ENCODE measurements at places on chromosomes 1 and 21.

GRCh38 chr1:219120624-219121544 lies 52.8 kb upstream of the LYPLAL1 start:
- DNase-seq, result no peak

- peak; percentile 62 for DNase-seq
Measured at GRCh38 chr1:172708452-172708851, 49.5 kb downstream of the FASLG start.

- DNase-seq, result no peak
Measured at GRCh38 chr1:62953633-62954032, 169.7 kb downstream of the ATG4C start.

DNA sequence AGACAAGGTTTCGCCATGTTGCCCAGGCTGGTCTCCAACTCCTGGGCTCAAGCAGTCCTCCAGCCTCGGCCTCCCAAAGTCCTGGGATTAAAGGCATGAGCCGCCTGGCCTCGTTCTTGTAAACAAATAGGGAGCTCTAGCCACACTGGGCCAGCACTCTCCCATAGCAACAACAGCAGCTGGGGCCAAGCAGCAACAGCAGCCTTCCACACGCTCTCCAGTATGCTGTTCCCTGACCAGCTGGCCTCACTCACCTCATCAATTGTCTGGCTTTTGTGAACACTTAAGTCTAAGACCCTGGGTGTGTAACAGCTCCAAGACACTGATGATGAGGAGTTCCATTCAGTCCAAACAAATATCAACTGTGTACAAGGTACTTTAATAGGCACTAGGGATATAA lies 16.9 kb upstream of the GLIS1 start:
- DNase-seq, result no peak

DNA sequence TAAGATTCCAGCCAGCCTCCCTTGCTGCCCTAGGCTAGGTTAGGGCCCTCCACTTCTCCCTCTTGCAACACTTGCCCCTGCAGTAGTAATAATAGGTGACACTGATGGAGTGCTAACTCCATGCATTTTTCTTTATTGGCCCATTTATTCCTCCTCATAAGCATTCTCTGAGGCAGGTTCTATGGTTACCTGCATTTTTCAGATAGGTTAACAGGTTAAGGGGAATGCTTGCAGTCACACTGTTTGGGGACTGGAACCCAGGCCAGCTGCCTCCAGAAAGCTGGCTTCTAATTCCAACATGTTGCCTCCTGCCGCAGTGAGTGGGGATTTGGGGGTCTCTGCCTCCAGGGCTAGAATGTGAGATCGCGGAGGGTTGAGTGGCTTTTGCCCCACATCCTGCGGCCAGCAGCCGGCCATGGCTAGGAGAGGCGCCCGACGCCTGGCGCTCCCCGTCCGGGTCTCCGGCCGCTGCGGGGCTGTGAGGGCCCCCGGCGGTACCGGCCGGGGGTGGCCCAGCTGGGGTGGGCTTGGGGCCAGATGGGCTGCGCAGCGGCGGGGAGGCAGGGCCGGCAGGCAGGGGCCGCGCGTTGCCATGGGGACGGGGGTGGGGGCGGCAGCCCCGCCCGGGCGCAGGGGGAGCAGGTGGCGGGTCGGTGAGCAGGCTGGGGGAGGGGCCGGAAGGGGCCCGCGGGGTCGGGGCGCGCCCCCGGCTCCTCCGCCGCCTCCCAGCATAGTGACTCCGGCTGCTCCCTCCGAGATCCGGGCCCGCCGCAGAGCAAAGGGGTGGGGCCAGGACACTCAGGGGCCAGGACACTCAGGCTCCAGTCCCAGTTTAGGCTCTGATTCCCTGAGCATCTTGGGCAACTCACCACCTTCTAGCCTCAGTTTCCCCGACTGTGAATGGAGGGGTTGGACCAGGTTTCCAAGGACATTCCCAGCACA lies 68.4 kb upstream of the SSBP3 start:
- peak; percentile 49 for DNase-seq

DNA sequence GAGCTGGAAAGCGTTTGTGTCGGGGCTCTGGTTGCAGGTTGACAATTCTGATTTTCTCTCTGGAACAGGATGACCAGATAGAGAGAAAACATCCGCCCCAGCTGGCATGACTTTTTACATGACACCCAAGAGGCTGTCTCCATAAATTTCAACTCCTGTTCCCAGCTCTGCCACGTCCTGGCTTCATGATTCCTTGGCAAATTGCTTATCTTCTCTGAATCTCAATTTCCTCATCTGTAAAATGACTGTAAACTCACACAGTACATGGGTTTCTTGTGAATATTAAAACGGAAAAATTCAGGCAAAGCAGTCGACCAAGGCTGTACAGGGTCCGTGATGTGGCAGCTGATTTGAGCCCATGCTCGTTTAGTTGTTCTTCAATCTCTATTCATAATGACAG lies 572.7 kb downstream of the AJAP1 start:
- no peak for DNase-seq

DNA sequence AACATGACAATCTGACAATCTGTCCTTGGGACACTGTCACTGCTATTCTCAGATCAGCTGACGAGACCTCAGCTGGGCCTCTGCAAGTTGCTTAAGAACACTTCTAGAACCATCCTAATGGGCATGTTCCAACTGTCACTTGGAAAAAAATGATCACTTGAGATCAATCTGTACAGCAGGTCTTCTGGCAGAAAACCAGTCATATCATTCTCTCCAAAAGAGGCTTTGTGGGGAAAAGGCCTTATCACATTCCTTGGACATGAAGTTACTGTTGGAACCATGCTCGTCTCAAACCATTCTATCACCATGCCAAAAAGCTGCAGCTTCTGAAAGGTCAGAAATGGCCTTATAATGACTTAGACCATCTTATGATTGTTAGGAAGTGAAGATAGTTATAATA lies 744.2 kb downstream of the USP25 start:
- DNase-seq, result no peak

DNA sequence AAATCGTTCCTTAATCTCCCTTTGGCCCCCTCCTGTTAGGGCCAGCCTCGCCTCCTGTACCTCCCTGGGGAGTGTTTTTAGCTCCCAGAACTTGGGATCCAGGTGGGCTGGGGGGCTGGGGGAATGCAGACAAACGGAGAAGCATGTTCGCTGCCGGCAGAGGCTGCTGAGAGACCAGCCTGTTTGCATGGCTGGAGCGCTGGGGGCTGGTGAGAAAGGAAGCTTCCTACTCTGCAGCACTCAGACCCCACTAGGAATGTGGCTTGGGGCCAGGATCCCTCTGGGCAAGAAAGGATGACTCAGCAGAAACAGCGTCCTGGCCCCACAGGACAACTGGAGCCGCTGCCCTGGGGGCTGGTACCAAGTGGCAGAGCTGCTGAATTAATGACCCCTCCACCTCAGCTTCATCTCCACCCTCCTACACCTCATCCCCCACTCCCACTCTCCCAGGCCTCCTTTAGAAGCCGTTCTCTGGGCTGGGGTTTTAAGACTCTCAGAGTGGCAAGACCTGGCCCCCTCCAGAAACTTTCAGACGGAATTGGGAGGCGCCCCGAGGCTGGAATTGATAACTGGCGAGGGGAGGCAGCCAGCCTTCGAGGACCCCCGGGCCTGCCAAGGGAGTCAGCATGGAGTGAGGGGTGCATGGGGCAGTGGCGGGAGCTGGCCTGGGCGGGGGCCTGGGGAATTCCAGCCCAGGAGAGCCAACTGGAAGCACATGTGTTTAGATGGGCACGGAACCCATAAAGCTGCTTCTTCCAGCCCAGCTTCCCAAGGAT lies 28.5 kb upstream of the EPS8L3 start:
- no peak for DNase-seq

GRCh38 chr1:57696904-57697303 lies 273.0 kb upstream of the DAB1 start:
- DNase-seq, result no peak

DNA sequence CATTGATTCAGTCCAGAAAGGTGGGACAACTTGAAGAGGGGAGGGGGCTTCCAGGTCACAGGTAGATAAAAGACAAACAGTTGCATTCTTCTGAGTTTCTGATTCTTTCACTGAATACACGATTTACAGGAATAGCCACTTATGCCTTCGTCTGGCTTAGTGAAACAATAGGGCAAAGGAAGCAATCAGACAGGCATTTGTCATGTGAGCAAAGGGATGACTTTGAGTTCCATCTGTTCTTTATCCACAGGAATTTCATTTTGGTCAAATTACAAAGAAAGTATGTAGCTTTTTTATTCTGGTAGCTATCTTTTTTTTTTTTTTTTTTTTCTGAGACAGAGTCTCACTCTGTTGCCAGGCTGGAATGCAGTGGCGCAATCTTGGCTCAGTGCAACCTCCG lies 202.5 kb downstream of the TTLL7 start:
- no peak for DNase-seq

DNA sequence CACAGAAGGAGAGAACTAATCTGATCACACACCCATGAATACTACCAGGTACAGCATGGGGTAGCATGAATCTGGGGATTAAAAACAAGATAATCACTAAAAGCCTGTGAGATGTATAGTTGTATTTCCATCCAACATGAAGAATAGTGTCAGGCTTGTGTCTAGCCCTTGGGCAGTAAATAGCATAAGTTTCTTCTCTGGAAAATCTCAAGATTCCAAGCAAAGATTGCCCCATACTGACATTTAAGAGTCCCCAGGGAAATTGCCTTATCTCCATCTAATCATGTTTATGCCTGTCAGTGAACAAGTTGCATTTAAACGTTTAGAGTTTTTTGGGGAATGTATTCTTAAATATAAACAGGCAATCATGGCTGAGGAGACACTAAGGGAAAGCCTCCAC lies 109.2 kb upstream of the SERTAD4 start:
- no peak for DNase-seq

GRCh38 chr21:45418301-45419071 lies 13.5 kb downstream of the COL18A1 start:
- no peak for DNase-seq

DNA sequence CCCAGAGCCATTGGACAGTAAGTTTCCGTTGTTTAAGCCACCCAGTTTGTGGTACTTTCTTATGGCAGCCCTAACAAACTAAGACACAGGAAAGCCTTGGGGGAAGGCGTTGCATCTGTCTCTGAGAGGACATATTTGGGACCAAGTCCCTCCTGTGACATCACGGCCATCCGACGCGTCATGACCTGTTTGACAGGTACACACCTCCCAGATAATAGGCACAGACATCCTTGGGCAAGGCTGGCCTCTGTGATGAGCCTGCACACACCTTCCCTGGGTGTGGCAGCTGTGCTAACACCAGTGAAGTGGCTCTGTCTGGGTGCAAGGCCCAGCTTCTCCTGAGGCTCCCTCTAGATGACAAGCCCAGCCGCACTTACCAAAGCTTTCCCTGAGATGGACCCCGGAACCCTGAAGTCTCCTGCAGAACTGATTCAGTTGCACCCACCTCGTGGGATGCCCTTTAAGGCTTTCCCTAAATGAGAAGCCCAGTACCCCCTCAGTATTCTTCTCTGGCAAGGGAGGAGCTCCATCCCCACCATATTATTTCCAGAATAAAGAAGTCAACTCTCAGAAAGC lies 136.5 kb downstream of the ZSCAN20 start:
- DNase-seq, result no peak

- no peak for DNase-seq
Measured at GRCh38 chr1:220526294-220526693, 1.6 kb upstream of the MARK1 start.

- DNase-seq, result no peak
Measured at GRCh38 chr1:143610196-143610595, 361.6 kb downstream of the FAM72C start.

- DNase-seq, result no peak
Measured at GRCh38 chr1:38528623-38529022, 330.9 kb downstream of the RRAGC start.

DNA sequence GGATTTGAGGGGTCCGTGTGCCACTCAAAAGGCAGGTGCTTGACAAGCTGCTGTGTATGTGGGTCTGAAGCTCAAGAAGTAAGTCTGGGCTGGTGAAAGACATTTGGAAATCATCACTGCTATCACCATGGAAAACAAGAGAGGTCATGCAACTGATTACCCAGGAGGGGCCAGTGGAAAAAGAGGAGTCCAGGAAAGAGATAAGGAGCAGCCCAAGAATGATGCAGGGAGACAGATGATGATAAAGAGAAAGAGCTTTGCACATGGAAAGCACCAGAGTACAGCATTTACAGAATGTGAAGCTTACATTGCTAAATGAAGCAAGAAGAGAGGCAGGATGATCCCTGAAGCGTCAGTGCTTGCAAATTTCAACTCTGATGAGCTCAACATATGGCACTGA lies 203.2 kb downstream of the SETD4 start:
- no peak for DNase-seq

DNA sequence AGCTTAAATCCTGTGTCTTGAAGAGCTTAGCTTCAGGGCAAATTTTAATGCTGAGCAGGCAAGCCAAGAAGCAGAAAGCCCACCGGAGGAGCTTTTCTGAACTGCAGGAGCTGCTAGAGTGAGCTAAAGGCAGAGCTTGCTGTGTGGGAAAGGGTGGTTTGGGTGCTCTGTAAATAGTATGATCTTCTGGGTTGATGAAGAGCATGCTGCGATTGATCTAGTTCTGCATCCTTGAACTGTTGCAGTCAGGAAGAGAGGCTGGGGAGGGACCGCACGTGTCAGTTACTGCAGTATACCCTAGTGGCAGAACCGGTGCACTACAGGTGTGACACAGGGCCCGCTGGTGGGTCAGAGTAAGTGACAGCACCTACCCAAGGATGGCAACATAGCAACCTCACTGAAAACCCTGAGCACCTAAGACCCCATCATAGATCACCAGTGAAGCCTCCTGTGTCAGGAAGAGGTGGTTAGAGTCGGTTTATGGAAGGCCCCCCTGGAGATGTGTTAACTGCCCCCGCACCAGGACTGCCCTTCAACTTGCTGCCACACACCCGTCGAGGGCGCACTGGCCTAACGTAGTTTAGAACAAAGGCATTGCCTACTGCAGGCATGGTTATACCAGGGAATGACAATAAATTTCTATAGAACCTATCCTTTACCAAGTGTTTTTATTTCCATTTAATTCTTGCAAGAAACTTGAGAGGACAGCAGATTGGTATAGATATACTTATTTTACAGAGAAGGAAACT lies 146.0 kb upstream of the KIAA0040 start:
- DNase-seq, result peak; percentile 49

DNA sequence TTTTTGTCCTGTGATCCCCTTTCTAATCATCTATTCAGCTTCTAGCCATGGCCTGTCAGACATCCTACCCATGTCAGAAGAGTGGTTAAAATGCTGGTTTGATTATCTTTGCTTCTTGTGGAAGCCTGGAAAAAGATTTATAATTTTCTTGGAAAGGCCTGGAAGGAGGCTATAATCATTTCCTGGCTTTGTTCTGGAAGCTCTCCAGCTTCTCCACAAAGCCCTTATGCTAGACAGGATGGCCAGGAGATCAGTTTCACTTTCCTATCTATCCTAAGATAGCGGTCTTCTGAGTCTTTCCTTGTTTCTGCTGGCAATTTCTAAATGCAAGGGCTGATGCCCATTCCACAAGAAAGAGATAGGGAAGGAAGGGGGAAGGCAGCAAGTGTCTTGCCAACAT lies 90.9 kb upstream of the SLC44A3 start:
- no peak for DNase-seq

DNA sequence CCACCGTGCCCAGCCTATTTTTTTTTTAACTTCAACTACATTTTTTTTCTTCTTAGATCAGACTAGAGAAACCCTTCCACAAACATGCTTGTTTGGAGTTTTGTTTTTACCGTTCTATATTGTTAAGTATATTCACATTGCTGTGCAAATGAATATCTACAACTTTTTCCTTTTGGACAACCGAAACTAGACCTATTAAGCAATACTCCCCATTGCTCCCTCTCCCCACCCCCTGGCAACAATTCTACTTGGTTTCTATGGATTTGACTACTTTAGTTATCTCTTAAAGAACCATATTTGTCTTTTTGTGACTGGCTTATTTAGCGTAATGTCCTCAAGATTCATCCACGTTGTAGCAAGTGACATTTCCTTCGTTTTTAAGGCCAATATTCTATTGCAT lies 19.1 kb downstream of the ETNK2 start:
- DNase-seq, result no peak

GRCh38 chr1:157505481-157506272 lies 46.6 kb downstream of the FCRL5 start:
- peak; percentile 21 for DNase-seq

Data from CD4-positive, alpha-beta T cell treated with Interleukin-17A for 1 hour (primary cell).